Activated T-helper 1 cell treated with Interleukin-2 at 50 U/mL for 16 hours (primary cell): ENCODE measurements at places on chromosomes 5 and 9.

GRCh38 chr9:1604942-1605560 is 410.1 kb upstream of the SMARCA2 start:
- no peak for DNase-seq

GRCh38 chr9:76459694-76460635 is 983 bp downstream of the GCNT1 start:
- no peak for DNase-seq

GRCh38 chr9:126953041-126953809 is 38.6 kb downstream of the RALGPS1 start:
- DNase-seq: no peak

DNA sequence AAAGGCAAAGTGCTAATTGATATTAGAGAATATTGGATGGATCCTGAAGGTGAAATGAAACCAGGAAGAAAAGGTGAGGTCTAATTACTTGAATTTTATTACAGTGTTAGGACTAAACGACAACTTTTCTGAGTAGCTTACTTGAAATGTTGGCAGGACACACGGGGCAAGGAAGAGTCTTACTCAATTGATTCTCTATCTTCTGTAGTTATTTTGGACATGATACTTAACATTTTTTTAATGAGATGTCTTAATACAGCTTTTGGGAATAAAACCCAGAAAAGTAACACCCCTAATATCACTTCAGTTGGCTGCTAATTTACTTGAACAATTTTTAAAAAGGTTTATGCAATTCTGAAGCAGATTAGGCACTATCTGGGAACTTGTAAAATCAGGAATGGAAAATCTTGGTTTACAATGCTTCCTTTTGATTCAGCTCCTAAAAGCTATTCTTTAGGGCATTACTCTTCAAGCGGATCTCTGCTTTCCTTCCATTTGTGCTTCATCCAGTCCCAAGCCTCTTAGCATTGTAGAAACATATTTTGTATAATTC is 13.7 kb downstream of the SUB1 start:
- no peak for DNase-seq

DNA sequence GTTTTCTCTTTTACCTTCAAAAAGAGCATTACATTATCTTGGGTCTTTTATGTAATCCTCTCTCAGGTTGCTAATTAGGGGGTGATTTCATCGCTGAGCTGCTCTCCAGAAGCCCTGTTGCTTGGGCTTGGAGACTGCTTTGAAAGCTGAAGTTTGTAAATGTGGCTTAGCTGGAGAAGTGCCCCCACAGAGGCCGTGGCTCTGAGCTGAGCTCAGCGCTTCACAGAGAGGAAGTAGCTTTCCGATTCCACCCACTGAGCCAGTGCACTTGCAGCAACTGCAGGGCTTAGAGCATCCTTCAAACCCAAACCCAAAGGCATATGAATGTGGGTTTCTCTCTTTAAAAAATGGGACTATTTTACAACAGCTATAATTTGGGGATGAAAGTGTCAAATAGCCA is 13.7 kb upstream of the NXNL2 start:
- no peak for DNase-seq

GRCh38 chr5:935510-936084 is 42.9 kb downstream of the TRIP13 start:
- DNase-seq: no peak

DNA sequence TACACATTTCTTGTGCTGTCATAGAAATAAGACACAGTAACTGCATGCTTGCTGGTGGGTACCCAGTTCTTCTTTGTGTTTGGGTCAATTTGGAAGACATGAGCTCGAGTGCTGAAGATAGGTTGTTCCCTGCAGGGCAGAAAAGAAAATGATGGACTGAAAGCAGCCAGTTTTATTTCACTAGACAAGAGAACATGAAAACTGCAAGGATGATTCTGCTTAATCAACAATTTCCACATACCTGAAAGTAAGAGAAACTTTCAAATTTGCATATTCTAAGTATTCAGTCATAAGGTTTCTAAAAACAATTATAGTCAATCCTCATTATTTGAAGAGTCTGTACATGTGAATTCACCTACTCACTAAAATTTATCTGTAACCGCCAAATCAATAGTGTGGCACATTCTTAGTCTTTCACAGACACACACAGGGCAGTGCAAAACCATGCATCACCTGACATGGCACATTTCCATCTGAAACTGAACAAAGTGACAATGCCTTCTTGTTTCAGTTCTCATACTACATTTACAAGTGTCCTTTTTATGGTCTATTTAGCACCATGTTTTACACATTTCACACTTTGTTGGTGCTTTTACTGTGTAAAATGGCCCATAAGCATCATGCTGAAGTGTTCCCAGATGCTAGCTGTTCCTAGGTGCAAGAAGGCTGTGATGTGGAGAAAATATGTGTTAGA is 56.9 kb downstream of the HOMER1 start:
- DNase-seq: no peak

- DNase-seq: no peak
These were observed 55.5 kb downstream of the MYO10 start for GRCh38 chr5:16880547-16880946.

GRCh38 chr5:144328980-144329379 is 158.3 kb downstream of the KCTD16 start:
- DNase-seq: no peak

- DNase-seq: no peak
These were observed 98.0 kb downstream of the OR2K2 start for GRCh38 chr9:111231801-111232580.

- no peak for DNase-seq
These were observed 174.3 kb downstream of the CDH12 start for GRCh38 chr5:22678886-22679285.

DNA sequence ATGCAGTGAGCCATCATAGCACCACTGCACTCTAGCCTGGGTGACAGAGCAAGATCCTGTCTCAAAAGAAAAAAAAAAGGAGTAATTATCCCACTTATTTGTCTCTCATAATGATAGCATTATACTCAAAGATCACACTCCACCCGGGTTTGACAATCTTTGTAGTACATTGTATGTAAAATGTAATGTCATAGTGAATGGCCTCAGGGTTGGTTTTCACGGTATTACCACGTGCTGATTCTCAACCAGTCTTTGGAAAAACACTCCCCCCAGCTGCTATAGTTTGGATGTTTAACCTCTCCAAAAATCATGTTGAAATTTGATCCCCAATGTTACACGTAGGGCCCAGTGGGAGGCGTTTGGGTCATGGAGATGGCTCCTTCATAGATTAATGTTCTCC is 402.4 kb upstream of the GRAMD2B start:
- DNase-seq: no peak

- no peak for DNase-seq
These were observed 35.7 kb downstream of the PFDN1 start for GRCh38 chr5:140267201-140267540.

DNA sequence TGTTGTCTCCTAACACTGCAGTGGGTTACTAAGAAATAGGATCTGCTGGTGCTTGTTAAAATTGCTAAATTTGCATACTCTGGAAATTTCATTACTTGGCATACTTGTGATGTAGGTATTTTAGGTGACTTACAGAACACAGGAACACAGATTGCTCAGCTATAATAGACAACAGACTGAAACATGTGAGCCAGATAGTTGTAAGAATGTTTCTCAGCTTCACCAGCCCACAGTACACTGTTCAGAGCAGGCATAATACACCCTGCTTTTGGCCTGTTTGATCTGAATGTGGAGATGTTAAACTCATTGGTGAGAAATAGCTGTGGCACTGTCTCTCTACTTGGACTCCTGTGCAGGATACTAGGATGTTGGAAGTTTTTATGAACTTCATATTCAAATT is 275.7 kb downstream of the CSNK1G3 start:
- no peak for DNase-seq

GRCh38 chr5:43037636-43038495 is 2.3 kb downstream of the ANXA2R start:
- no peak for DNase-seq

GRCh38 chr5:130092991-130093390 is 188.7 kb downstream of the CHSY3 start:
- no peak for DNase-seq

GRCh38 chr5:69084903-69085302 is 8.9 kb upstream of the SLC30A5 start:
- DNase-seq: no peak

DNA sequence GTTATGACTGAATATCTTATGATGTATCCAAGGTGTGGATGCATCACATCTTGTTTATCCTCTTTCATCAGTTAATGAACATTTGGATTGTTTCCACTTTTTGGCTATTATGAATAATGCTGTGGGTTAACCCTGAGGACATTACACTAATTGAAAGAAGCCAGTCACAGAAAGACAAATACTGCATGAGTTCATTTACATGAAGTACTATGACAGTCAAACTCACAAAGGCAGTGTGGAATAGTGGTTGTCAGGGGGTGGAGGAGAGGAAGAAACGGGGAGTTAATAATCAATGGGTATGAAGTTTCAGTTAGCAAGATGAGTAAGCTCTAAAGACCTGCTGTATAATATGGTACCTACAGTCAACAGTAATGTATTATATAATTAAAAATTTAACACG is 409.4 kb upstream of the CTNND2 start:
- no peak for DNase-seq

DNA sequence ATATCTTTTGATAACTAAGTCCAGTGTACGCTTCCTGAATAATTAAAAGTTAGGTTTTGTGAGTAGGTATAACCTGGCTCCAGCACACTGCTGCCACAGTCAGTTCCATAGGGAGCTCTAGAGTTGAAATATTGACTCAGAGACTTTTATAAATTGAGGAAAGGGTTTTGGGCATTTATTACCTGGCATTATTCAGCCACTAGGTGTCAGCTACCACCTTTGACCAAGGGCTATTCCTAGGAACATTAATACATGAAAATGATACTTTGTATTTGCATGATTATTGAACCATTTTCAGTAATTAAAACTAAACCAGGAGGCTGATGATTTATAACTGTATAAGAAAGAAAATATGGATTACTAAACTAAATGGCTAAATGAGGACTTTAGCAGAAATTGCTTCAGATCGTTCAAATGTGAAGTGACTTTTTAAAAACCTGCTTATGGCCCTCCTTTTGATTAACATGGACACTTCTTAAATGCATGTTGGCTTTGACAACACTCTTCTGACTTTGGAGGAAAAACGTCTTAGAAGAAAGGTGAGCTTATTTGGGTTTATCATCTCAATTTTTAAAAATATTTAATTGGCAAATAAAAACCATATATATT is 83.0 kb downstream of the SMC2 start:
- no peak for DNase-seq

- DNase-seq: no peak
These were observed 53.5 kb downstream of the RNF38 start for GRCh38 chr9:36346569-36346968.

- DNase-seq: no peak
These were observed 71.3 kb downstream of the SH3TC2 start for GRCh38 chr5:148991566-148991965.

GRCh38 chr9:136693135-136693489 is 5.9 kb upstream of the AGPAT2 start:
- DNase-seq: no peak

DNA sequence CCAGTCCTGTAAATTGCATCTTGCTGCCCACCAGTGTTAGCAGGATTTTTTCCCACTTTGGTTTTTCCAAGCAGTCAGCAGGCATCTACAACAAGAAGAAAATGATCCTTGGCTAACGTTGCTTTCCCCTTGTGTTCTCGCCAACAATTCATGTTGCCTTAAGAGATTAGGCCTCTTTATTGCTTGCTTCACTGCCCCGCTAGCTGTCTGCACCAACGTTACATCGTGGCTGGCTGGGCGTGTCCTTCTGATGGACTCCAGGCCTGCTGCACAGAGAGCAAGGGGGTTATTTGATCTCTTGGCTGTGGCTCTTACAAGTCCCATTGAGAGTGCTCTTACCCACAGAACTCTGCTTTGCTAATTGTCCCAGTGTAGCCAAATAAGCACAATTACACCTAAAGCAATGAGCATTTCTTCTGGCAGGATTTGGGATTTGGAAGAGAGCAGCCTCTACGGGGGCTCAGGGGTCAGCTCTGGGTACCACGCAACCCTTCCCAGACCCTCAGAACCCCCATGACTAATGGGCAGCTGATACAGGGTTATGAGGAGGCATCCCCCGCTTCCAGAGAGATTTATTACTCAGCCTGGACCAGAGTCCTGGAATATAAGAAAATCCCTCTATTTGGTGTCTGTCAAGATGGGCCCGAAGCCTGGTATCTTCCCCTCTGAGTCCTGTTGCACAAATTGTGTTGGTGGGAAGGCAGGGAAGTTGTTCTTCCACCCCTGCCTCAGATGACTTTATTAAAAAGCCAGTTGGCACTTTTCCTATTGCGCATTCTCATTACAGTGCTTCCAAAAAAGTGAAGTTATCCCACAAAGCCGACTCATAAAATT is 17.6 kb downstream of the DCANP1 start:
- DNase-seq: no peak

DNA sequence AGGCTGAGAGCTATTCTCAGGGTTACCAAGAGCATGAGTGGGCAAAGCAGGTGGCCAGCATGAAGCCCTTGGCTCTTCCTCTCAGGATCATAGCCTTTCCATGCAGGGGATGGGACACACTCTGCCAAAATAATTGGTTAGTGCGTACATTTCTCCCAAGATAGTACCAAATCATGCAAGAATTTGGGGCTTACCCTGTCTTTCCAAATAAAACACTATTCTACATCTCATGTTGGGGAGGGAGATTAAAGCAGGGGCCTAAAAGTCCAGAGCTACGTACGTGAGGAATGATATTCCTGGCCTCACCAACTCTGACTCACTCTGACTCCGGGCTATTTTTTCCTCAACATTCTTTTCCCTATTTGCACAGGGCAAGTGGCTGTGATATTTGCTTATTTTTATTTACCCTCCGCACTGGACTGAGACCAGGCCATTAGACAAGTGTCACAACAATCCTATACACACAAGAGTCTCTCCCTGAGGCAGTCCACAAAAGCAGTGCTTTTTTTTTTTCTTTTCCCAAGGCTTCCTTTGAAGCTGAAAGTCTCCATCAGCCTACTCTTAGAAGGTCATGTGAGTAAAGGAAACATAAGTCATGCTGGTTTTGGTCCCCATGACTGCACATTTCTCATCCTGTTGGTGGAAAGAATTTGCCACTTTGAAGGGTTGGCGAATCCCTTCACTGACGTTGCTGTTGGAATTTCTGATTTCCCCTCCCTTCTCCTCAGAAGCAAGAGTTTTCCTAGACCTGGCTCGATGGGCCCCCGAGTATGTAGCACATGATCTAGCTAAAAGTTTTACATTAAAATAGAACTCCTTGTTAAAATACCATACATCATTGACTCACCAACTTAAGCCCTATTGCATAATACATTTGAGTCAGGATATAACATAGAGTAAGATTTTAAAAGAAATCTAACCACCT is 40.0 kb downstream of the TMEM252 start:
- no peak for DNase-seq

GRCh38 chr5:95963650-95964410 is 2.2 kb upstream of the ELL2 start:
- DNase-seq: no peak

- no peak for DNase-seq
These were observed 135.9 kb upstream of the CCDC152 start for GRCh38 chr5:42620579-42621216.

GRCh38 chr5:179253730-179254129 is 91.5 kb downstream of the ADAMTS2 start:
- DNase-seq: no peak
